ENCODE measurements at places on chromosomes 2 and 18.

DNA sequence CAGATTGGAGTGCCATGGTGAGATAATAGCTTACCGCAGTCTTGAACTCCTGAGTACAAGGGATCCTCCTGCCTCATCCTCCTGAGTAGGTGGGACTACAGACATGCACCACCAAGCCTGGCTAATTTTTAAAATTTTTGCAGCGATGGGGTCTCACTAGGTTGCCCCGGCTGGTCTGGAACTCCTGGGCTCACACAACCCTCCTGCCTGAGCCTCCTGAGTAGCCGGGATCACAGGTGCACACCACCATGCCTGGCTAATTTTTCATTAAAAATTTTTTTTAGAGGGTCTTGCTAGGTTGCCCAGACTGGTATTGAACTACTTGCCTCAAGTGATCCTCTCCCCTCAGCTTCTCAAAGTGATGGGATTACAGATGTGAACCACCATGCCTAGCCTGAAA lies 27.8 kb downstream of the RAB31 start:
- no peak for DNase-seq

- DNase-seq: no peak
Observed at GRCh38 chr18:53380063-53380639, 844.3 kb downstream of the MBD2 start.

- no peak for DNase-seq
Observed at GRCh38 chr2:239669181-239669898, 268.5 kb upstream of the HDAC4 start.

- no peak for DNase-seq
Observed at GRCh38 chr2:69026026-69026425, 13.0 kb downstream of the ANTXR1 start.

- no peak for DNase-seq
Observed at GRCh38 chr18:62018034-62018758, 125.4 kb upstream of the RNF152 start.

DNA sequence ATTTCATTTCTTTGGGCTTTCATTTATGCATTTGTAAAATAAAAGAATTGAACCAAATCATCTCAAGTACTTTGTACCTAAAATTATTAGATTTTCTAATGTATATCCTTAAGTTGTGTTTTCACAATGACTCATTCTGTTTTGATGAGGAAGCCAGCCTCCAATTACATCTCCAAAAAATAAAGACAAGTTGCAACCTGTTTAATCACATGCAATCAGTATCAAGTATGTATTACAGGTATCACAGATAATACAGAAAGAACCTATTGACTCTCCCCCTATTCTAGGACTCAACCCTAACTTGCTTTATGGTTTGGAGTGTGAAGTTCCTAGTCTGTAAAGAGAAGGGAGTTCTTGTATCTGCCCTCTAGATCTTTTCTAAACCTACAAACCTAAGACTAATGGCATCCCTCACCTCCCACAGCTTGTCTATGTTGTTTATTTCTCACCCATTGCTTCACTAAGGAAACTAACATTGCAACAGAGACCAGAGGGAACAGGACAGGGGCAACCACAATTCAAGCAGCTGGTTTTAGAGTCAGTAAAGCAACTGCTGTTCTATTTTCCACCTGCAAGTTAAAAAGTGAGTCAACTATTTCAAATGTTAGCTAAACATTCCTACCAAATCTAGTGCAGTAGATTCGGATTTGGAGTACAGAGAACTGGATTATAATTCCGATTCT lies 141.1 kb upstream of the ETAA1 start:
- DNase-seq: no peak

DNA sequence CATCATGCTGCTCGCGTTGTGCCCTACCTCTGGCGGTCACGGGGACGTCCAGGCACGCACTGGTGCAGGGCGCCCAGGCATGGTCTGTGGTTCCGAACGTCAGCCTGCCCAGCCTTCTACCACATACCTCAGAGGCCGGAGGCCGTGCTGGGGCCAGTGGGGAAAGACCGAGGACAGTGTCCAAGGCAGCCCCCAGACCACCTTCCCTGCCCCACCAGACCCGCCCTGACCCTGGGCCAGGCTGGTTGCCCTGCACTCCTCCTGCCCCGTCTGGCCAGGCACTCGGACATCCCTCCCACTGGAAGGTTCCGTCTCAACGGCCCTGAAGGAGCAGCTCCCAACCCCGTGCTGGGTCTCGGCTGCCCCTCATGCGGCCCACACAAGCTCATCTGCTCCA lies 32.8 kb downstream of the SLC66A2 start:
- DNase-seq: no peak

DNA sequence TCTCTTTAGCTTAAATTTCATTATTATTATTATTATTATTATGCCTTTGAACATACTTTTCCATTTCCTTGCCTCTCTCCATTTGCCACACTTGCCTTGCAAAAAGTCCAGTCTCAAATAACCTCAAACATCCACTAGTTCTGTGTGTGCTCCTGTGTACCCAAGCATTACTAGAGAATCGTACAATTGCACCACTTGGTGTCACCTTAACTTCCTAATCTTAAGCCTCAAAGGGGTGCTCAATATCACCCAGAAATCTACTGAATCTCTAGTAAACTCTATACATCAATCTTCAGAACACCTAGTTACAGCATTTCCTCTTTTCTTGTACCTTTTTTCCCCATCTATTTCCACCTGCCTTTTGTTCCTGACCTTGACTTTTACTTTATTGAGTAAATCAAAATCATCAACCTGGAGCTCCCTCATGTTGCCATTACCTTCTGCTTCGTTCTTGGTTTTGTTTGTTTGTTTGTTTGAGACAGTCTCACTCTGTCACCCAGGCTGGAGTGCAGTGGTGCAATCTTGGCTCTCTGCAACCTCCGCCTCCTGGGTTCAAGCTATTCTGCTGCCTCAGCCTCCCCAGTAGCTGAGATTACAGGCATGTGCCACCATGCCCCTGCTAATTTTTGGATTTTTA lies 12.5 kb upstream of the SOS1 start:
- DNase-seq: no peak

GRCh38 chr2:130391872-130392670 lies 36.2 kb downstream of the PTPN18 start:
- DNase-seq: no peak

DNA sequence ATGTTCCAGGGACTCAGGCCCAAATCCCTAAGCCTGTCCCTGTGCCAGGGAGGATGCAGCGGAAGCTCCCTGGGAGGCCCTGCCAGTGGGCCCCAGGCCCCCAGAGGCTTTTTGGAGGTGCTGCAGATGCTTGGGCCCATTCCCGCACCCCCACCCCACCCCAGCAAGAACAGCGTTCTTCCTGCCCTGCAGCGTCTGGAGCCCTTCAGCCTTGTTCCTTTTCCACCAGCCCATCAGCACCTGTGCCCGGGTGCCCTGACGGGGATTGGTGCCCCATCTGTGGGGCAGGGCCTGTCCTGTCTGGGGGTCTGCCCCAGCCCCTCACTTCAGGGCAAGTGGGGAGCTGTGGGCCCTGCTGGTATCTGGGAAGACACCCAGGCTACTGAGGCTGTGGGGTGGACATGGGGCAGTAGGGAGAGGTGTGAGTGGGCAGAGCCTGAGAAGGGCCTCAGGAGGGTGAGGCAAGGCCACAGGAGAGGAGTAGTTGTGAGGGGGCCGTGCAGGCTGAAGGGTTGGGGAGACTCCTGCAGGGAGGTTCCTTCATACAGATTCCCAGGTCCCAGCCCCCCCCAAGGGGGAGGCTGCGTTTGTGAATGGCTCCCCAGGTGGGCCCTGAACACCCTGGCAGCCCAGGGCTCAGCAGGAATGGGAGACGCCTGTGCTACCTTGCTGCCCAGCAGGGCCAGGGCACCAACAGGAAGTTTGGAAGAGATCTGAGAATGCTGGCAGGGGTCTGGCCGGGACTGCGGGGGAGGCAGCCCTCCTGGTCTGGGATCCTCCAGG lies 2.4 kb downstream of the RNPEPL1 start:
- DNase-seq: no peak

GRCh38 chr18:12883684-12884405 lies at the start of gene PTPN2:
PTPN2 (minus strand) TSS chr18:12884237; CDS start chr18:12884141, 96 bp downstream.
- DNase-seq: peak; percentile 86

DNA sequence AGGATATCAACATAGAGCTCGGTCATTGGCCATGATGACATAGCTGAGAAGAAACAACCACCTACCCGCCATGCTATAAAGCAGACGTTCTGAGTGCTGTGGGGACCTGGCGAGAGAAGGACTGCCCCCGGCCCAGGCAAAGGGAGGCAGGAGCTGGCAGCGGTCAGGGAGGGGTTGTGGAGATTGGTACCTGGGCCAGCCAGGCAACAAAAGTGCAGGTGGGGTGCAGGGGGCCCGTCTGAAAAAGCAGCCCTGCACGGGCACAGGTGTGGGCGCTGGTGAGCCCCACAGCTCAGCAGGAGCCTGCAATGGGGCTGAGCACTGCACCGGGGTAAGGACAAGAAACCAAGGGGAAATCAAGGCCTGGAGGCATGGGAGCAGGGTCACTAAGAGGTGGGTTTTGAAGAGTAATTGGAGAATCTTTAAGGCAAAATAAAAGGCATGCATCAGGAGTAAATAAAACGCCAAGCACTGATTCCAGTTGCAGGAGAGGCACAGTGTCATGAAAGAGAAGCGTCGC lies 464.0 kb downstream of the EIPR1 start:
- no peak for DNase-seq

GRCh38 chr2:241612156-241613016 lies 24.6 kb downstream of the THAP4 start:
- DNase-seq: no peak

DNA sequence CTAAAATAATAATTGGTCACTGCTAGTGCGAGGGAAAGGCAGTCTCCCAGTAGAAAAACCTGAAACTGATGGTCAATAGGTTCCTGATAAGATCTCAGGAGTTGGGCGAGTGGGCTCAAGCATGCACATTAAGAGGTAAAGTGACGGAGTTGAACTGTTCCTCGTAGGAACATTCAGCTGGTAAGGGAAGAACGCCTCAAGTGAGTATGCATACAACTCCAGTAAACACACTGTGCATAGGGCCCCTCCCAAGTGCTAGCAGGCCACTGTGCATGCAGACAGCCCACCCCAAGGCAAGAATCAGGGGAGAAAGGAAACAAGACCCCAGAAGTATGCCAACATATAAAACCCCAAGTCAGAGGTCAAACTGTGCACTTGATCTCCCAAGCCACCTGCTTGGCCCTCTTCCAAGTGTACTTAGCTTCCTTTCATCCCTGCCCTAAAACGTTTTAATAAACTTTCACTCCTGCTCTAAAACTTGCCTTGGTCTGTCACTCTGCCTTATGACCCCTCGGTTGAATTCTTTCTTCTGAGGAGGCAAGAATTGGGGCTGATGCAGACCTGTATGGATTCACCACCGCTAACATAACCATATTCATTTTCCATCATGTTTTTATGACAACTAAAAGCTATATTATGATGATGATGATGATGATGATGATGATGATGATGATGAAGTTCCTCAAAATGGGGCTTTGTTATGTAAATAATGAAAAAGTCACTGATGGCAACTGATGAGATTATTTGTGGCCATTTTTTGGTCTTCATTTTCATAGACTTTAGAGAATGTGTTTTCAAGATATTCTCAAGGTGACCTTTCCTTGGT lies 118.0 kb upstream of the RAB27B start:
- DNase-seq: no peak

GRCh38 chr18:13647761-13648160 lies 78.6 kb downstream of the FAM210A start:
- no peak for DNase-seq

GRCh38 chr2:66696886-66697285 lies 262.0 kb downstream of the MEIS1 start:
- no peak for DNase-seq

DNA sequence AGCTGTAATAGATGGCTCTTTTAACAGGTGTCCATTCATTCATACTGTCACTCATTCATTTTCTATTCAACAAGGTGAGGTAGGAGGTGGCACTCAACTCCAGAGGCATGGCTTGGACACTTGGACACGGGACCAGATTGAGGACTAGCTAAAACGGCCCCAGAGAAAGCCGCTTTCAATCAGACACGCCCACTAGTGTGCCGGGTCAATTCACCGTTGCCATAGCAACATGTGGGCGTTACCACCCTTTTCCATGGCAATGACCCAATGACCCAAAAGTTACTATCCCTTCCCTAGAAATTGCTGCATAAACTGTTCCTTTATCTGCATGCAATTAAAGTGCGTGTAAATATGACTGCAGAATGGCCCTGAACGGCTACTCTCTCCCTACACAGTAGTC lies 49.2 kb upstream of the LGALSL start:
- DNase-seq: no peak

DNA sequence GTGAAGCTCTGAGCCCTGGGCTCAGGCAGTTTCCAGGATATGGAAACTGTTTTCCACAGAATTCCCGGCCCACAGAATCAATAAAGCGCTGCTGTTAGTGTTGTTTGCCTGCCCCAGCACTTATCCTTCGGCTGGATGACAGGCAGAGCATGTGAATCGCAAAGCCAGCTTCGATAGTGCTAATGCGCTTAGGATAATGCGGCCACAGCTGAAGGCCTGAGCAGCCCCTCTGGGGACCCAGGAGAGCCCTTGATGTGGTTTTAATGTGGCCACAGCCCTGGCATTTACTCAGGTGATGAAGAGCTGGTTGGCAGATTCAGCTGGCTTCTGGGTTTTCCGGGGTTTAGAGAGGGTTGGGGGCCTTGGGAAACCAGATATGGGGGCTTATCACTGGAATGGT lies 23.7 kb downstream of the PCARE start:
- no peak for DNase-seq

DNA sequence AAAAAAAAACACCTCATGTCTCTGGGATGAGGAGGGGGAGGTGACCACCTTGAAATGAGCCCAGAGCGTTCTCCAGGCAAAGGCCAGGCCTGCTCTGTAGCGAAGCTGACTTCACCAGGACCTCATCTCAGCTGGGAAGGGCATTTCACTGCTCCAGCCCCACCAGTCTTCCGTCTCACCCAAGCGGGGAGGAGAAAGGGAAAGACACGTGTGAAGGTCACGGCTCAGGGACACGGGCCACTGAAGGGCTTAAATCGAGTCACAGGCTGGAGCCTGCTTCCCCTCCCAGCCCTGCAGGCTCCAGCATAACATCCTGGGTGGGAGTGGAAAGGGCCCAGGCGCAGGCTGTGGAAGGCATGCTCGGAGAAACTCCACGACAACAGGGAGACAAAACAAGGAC lies 18.1 kb downstream of the THAP4 start:
- no peak for DNase-seq

- no peak for DNase-seq
Observed at GRCh38 chr2:95058989-95059641, 33.6 kb downstream of the MAL start.

Data from activated T-cell treated with anti-CD3 and anti-CD28 coated beads for 24 hours (primary cell).